ENCODE measurements at places on chromosomes 2 and 18.

- DNase-seq, result no peak
Observed at GRCh38 chr2:202193881-202194353, 44.5 kb downstream of the SUMO1 start.

GRCh38 chr2:106105151-106105922 is 88.8 kb downstream of the UXS1 start:
- DNase-seq, result no peak

DNA sequence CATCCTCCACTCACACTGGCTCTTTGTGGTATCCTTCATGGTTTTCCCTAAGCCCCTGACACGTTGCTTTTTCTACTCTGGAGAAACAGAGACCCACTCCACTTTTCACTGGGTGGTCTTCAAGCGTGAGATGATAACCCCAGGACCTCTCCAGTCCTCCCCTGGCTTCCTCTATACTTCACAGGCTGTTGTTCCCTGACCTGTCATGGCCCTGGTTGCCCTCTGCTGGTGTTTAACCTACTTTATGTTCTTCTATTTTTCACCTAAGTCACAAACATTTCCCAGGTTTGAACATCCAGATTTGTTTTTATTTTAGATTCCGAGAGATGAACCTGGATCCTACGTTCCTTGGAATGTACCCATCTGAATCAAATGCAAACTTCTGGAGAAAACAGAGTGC is 84.5 kb downstream of the AOX1 start:
- DNase-seq, result no peak

DNA sequence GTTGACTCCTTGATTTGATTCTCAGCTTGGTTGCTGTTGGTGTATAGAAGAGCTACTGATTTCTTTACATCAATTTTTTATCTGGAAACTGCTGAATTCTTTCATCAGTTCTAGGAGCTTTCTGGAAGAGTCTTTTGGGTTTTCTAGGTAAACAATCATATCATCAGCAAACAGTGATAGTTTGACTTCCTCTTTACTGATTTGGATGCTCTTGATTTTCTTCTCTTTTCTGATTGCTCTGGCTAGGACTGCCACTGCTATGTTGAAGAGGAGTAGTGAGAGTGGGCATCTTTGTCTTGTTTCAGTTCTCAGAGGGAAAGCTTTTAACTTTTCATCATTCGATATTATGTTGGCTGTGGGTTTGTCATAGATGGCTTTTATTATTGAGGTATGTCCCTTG is 140.5 kb downstream of the ZNF236 start:
- DNase-seq, result no peak

DNA sequence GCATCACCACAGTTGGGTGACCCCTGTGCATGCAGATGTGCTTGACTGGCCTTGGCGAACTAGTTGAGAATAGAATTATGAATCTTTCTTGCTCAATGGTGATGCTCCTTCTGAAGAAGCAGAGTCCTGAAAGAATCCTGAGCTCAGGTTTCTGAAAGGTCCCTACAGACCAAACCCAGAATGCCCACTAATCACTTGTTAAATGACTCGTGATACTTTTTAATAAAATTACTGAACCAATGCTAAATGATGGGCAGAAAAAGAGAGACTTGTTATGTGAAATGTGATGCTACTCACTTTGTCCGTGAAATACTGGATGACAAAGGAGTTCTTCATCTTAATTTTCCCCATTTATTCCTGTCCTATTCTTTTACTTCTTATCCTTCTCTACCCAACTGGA is 263.5 kb upstream of the LRRTM1 start:
- DNase-seq, result no peak

GRCh38 chr2:221235941-221236340 is 336.2 kb downstream of the EPHA4 start:
- no peak for DNase-seq

- DNase-seq, result no peak
Observed at GRCh38 chr18:32696376-32696775, 76.4 kb downstream of the KLHL14 start.

DNA sequence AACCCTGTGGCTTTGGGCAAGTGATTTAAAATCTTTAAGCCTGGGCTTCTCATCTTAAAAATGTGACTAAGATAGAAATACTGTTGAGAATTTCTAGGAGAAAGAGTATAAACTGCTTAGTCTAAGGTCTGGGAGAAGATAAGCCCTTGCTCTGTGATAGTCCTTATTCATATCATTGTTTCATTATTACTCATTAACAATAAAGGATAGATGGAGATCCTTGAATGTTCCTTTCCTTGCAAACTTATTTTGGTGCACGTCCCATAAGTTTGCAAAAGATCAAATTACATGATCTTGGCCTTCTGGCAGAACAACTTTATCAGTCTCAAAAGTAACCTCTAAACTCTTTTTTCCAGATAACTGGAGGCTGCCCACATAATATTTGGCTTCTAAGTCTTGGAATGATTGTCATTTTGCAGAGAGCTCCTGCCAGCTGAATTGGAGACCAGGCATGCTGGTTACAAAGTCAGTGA is 138.3 kb downstream of the FAM124B start:
- DNase-seq, result no peak

GRCh38 chr2:232632904-232633412 is 446 bp upstream of the EFHD1 start:
- no peak for DNase-seq

GRCh38 chr18:10168477-10168876 is 254.7 kb downstream of the VAPA start:
- no peak for DNase-seq

GRCh38 chr2:5328826-5329225 is 363.4 kb upstream of the SOX11 start:
- no peak for DNase-seq

GRCh38 chr2:43125090-43125998 is 101.1 kb downstream of the ZFP36L2 start:
- DNase-seq, result no peak

DNA sequence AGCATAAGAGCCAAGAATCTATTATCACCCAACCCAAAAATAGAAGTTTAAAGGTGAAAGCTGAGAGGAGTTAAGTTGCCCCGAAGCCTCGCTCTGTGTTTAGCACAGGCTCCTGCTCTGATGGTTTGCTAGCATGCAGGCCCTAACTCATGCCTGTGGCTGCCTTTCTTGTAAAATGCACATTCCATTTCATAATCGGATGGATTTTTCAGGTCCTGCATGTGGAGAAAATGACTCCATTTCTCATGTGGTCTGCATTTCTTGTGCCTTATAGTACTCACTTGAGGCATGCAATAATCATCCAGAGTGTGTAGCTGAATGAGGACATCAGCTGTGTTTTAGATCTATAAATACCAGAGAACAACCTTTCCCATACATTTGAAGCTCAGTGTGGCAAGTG is 381.8 kb downstream of the CPS1 start:
- DNase-seq, result no peak

DNA sequence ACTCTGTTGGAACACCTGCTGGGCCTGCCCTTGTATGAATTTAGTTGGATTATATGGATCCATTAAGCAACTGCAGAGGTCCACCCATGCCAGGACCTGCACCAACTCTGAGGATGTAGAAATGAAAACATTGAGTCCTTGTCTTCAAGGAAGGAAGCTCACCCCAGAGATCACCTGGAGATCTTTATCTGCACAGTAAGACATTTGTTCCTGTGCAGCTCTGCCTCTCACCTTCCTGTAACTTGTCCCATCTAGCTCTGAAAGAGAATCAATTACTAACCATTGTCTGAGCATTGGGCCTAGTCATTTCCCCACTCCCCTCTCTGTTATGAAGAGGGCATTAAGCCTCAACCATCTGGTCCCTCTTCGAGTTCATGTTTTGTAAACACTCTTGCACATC is 105.2 kb upstream of the YWHAQ start:
- DNase-seq, result no peak

DNA sequence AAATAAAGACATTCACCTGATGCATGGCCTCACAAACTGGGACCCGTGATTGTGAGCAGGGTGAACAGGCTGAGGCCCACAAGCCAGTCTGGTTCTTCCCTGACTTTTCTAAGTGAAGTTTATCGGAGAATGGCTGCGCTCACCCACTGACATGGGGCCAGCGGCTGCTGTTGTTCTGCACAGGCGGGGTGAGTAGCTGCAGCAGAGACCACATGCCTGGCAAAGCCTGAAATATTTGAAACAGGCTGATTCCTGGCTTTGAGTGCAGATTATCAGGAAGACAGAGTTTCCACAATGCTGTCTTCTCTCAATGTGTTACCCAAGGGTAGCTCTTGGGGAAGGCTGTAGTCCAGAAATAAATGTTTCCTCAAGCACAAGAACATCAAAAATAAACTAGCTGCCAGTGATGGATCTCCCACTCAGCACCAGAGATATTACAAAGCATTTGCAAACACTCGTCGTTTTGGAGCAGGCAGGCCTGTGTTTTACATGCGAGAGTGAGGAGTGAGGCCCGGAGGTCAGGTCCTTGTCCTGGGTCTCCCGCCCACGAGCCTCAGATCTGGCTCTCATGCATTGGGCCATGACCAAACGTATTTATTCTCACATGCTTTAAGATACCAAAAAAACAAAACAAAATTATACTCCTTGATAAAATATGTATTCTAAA is 647.1 kb downstream of the GALR1 start:
- no peak for DNase-seq

DNA sequence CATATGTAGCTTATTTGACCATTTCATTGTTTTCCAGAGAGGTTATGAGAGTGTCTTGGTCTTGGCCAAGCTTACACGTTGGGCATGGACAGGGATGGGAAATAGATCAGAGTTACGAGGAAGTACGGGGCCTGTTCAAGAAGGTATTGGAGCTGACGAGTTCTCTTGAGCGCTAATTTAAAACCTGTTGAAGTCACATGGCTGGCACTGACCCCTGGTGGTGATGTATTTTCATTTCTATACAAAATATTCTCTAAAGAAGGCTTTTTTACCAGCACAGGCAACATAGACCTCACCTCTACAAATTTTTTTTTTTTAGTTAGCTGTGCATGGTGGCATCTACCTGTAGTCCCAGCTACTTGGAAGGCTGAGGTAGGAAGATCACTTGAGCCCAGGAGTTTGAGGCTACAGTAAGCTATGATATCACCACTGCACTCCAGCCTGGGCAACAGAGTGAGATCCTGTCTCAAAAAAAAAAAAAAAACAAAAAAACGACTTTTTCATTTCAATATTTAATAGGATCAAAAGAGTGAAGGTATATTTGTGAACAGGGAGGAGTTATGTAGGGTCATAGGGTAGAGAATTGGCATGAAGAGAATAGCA is 19.6 kb downstream of the UGP2 start:
- peak; percentile 45 for DNase-seq

DNA sequence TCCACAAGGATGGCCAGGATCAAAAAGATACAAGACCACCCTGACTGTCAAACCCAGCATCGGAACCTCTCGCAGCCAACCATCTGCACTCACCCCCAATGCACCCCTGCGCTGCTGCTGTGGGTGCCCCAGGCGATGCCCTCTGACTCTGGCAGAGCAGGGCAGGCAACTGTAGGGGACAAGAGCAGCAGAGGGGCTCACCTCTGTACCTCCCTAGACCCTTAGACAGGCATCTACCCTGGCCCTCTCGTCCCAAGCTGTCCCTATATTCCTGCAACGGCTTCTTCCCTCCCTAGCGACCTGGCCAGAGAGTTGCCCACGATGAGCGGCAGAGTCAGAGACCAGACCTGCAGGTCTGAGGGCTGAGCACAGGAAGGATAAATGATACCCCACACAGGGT is 128.2 kb downstream of the HDAC4 start:
- DNase-seq, result no peak

- no peak for DNase-seq
Observed at GRCh38 chr18:3914833-3915610, 465.1 kb downstream of the TGIF1 start.

DNA sequence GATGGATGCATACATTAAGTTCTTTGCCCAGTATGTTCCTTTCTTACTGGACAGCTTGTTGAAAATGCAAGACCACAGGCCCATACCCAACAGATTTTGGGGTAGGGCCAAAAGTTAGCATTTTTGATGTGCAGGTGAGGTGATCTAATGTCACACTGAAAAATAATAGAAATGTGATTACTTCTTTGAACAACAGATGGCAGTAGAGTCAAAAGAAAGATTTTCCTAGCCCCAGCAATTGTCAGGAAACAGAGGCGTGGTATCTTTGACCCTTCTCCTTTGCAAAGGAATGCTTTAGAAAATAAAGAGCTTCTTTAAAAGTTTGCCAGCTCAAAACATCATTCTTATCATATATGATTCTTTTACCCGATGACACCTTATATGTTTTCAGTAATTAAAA is 343.6 kb upstream of the SYT4 start:
- no peak for DNase-seq

DNA sequence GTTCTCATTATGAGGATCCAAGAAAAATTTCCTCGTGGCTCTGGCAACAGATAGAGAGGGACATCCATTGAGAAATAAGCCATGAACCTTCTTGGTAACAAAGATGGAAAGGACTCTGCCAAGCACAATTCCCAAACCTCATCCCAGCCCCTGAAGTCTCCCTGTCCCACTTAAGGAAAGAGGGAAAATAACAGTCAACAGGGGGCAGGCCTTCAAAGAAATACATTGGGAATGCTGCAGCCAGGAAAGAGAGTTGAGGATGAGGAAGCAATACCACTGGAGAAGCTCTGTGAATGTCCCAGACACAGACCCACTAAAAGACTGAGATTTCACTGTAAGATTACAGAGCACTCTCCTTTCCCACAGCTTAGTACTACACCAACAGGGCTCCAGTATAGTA is 93.2 kb downstream of the CD226 start:
- no peak for DNase-seq

DNA sequence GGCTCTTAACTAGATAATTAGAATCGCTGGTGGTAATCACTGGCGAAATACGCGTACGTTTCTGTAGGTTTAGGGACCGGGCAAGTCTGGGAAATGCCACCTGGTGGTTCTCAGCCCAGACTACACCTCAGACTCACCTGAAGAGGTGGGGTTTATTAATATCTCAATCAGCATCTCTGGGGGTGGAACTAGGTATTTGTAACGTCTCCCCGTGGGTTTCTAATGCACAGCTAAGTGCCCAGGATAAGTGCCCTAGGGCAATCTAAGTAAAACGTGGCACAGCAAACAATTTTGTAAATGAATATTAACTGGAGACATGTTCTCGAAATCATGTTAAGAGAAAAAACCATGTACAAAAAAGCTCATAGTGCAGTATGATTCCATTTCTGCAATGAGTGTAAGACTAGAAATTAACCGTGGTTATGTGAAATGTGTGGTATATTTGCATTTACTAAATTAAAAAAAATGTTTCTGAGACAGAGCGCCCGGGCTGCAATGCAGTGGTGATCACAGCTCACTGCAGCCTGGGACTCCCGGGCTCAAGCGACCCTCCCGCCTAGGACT is 760 bp upstream of the CNOT11 start:
- peak; percentile 11 for DNase-seq

- DNase-seq, result no peak
Observed at GRCh38 chr2:10343191-10343590, 40.5 kb downstream of the HPCAL1 start.

DNA sequence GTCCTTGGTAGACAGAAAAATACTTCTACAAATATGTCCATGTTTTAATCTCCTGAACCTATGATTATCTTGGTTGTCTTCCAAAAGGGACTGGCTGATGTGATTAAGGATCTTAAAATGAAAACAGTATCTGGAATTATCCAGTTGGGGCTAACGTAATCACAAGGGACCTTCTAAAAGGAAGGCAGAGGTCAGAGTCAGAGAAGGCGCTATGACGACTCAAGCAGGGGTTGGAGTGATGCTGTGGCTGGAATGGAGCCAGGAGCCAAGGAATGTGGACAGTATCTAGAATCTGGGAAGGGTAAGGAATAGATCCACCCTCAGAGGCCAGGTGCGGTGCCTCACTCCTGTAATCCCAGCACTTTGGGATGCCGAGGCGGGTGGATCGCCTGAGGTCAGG is 4.2 kb upstream of the USP14 start:
- no peak for DNase-seq

Data from T-helper 9 cell (primary cell).